ENCODE measurements at places on chromosomes 13 and 19. TPM values are rescaled to one million over a fixed set of nuclear protein-coding genes. Genes with fewer than 3 reads are reported as not detected.

Gene MBD3L2
- not detected for total RNA-seq

Gene KPNA3
- total RNA-seq, result 47.9 TPM

Gene CEBPA
- total RNA-seq, result 0.10 TPM

Gene GNG7
- total RNA-seq, result 0.74 TPM

Gene IRGC
- total RNA-seq, result not detected

Gene LRRC63
- 0.32 TPM for total RNA-seq

Gene ZNF547
- total RNA-seq, result 1.3 TPM

Gene HS6ST3
- total RNA-seq, result not detected

Gene LHB
- total RNA-seq, result not detected

Gene GADD45GIP1
- total RNA-seq, result 28.6 TPM

Gene DAND5
- not detected for total RNA-seq

Gene LRRC4B
- not detected for total RNA-seq

Gene KCNJ14
- 1.8 TPM for total RNA-seq

Gene ZNF763
- 0.50 TPM for total RNA-seq

Gene ZNF382
- total RNA-seq, result 7.6 TPM

Gene ZNF667
- total RNA-seq, result 0.49 TPM

Gene PSG7
- not detected for total RNA-seq

Gene ANKLE1
- 8.8 TPM for total RNA-seq

Gene S1PR4
- 24.1 TPM for total RNA-seq

Gene MEIOSIN
- not detected for total RNA-seq

Gene NANOS3
- 0.55 TPM for total RNA-seq

Gene MBD3L3
- not detected for total RNA-seq

Gene CLEC4M
- total RNA-seq, result not detected

Gene MYPOP
- 4.5 TPM for total RNA-seq

Gene ZNF20
- total RNA-seq, result 3.1 TPM

Gene SRRM5
- total RNA-seq, result 0.27 TPM

Gene JAK3
- total RNA-seq, result 235 TPM

Gene ERF
- 52.4 TPM for total RNA-seq

Gene SPACA4
- not detected for total RNA-seq

Gene LPAR2
- 20.2 TPM for total RNA-seq

Gene TNFSF9
- 1.3 TPM for total RNA-seq

Gene SERTM1
- not detected for total RNA-seq

Gene APC2
- 0.07 TPM for total RNA-seq

Gene C1QTNF9B
- total RNA-seq, result not detected

Gene ZNF221
- total RNA-seq, result 0.89 TPM

Gene KLK4
- total RNA-seq, result not detected

Gene PROSER3
- total RNA-seq, result 45.3 TPM

Gene EDDM13
- total RNA-seq, result 1.8 TPM

Gene F2RL3
- not detected for total RNA-seq

Gene EFNA2
- total RNA-seq, result not detected

Gene LILRB5
- total RNA-seq, result not detected

Gene REXO1
- 47.6 TPM for total RNA-seq

Gene VSTM1
- total RNA-seq, result not detected

Measured in activated naive CD4-positive, alpha-beta T cell treated with anti-CD3 and anti-CD28 coated beads for 36 hours (primary cell).